ENCODE measurements at places on chromosomes 3 and 15.

DNA sequence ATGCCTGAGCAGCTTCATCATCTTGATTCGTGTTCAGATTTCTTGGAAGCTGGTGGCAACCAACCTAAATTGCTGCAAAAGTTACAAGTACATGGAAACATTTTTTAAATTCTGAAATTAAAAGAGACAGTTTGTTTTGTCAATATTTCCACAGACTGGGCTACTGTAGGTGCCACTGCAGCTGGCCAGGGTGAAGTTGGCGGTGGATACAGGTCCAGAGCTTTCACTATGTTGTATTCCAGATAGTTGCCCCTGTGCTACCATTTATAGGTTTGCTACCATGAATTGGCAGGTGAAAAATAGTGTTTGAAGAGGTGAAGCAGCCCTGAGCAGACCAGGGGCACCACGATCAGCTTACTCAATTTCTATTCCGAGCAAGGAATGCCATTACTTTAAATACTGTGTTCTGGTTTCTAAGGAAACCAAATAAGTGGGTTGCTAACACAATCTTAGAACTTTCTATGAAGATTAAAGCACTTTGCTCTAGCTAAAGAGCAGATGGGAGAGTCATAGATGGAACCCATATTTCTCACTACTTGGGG lies 21.2 kb upstream of the SHC4 start:
- DNase-seq: no peak

DNA sequence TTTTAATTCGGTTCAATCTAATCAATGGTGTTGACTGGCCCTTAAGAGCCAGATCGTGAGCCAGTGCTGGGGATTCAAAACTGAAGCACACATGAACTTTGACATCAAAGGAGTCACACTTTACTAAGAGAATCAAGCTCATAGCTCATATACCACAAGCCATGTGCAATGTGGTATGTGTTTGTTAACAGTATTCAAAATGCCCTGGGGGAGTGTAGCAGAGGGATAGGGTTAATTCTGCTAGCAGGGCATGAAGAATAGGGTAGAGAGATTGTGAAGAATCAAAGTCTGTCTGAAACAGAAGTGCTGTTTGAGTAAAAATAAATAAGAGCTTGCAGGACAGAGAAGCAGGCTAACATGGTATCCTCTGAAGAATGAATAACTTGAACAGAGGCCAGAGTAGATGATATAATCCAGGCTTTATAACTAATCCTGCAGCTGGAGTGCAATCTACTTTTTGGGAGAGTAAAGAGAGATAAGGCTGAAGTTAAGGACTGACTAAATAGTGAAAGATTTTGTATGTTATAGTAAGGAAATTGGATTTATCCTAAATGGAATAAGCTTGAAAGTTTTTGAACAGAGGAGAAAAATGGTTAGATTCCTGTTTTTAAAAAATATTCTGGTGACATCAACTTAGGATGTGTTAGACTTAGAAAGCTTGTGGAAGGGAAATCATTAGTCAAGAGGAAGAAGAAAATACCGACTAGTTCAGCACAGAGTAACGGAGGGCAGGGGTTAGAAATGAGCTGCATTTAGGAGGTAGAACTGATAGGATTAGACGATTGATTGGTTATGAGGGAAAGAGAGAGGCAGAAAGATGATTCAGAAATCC lies 292.0 kb downstream of the NFKBIZ start:
- DNase-seq: no peak

- no peak for DNase-seq
Observed at GRCh38 chr3:377158-377561, 180.6 kb downstream of the CHL1 start.

- DNase-seq: no peak
Observed at GRCh38 chr3:57283334-57283733, 9.2 kb downstream of the ASB14 start.

DNA sequence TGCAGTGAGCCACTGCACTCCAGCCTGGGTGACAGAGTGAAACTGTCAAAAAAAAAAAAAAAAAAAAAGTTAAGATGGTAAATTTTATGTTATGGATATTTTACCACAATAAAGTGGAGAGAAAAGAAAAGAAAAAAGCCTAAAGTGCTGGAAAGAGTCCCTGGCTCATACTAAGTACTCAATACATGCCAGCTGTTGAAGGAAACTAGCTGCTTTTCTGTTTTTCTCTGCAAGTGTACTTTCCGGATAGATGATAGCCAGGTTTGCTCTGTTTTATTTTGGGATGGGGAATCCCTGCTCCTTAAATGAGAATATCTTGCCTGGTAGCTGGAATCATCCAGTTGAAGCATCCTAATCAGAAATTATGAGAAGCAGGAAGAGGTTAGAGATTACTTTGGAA lies 10.9 kb downstream of the EID1 start:
- DNase-seq: no peak

GRCh38 chr3:40096661-40097111 lies 212.8 kb upstream of the EIF1B start:
- no peak for DNase-seq

- DNase-seq: no peak
Observed at GRCh38 chr15:38899300-38899699, 334.7 kb upstream of the RASGRP1 start.

DNA sequence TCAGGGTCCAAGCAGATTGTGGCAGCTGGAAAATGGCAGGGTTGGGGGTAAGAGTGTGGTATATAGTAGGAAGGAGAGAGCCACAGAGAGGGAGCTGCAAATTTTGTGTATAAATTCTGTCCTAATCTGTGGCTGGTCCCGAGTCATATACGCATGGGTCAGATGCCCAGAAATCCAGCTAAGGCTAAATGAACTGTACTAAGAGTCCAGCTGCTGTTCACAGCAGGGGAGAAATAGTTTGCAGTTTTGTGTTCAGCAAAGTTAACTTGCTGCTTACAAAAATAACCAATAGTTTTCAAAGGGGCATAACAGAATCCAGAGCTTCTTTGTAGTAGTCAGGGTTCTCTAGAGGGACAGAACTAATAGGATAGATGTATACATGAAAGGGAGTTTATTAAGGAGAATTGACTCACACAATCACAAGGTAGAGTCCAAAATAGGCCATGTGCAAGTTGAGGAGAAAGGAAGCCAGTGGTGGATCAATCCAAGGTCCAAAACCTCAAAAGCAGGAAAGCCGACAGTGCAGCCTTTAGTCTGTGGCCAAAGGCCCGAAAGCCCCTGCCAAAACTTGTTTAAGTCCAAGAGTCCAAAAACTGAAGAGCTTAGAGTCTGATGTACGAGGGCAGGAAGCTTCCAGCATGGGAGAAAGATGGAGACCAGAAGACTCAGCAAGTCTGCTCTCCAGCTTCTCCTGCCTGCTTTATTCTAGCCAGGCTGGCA lies 146.1 kb upstream of the KBTBD8 start:
- no peak for DNase-seq

GRCh38 chr3:146078031-146078430 lies 83.0 kb downstream of the PLOD2 start:
- no peak for DNase-seq

- no peak for DNase-seq
Observed at GRCh38 chr15:81950841-81951414, 94.9 kb downstream of the MEX3B start.

GRCh38 chr3:9976721-9977709 lies 9.6 kb downstream of the EMC3 start:
- DNase-seq: peak; percentile 97

GRCh38 chr3:71563827-71564226 lies 19.7 kb downstream of the FOXP1 start:
- no peak for DNase-seq

DNA sequence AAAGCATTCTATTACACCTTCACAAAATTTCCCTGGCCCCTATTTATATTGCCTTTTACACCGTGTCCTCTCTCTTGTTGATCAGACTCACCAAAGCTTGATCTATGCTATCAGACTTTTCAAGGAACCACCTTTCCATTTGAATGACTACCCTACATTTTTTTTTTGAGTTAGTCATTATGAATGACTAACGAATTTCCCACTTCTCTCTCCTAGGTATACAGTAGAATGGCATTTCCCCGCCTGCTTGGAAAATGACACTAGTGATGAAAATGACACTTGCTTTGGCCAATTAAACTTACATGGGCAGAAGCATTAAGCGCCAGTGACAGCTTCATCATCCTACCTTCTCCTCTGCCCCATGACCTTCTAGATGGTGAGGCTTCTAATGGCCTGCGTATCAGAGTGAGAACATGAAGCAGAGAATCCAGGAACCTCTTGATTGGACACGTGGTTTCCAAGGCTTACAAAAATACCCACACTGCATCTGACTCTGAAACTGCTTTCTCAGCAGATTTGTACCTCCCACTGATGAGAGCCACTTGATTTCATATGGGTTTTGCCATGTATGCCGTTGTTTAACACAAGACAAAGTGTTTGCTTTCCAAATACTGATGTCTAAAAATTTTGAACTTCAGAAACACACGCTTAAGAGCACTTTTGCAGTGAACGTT lies 370.5 kb downstream of the CTNNB1 start:
- DNase-seq: no peak

DNA sequence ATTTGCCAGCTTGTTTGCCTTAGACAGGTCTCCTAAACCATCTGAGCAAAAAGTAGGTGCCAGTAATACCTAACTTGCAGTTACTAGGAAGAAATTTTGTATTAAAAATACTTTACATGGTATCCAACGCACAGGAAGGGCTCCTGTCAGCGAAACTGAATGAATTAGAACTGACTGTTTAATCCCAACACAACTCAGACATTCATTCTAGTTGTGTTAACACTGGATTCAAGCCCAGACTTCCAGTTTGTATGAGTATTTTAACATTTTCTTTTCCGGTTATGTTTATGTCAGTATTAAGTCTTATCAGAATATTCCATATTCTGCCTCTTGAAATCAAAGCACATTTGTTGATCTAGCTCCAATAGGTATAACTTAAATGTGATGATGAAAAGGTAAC lies 82.0 kb upstream of the SOX2 start:
- no peak for DNase-seq

DNA sequence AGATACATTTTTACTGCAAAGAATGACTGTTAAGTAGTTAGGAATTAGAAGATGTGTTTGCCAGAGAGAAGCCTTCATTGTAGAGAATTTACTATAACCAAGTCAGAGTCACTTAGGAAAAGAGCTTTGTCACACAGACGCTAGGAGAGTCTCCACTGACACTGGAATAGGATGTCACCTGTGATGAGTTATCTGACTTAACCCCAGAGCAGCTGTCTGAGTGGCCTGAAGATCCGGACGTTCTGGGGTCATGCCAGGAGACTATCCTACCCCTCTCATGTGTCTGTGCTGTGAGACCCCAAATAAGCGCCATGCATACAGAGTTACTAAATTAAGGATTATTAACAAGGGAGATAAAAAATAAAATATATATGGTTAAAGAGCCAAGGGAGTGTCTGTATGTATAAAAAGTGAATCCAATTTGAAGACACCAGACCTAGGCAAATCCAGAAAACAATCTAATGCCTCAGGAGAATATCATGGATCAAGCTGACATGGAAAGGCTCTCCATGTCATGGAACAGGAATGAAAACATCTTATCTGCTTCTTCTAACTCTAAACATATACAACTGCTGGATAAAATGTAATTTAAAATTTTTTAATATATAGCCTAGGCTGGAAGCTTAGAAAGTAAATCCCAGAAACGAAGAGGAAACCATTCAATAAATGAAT lies 43.5 kb downstream of the ITGB5 start:
- no peak for DNase-seq

- DNase-seq: no peak
Observed at GRCh38 chr15:74194572-74195559, 7.7 kb downstream of the STRA6 start.

DNA sequence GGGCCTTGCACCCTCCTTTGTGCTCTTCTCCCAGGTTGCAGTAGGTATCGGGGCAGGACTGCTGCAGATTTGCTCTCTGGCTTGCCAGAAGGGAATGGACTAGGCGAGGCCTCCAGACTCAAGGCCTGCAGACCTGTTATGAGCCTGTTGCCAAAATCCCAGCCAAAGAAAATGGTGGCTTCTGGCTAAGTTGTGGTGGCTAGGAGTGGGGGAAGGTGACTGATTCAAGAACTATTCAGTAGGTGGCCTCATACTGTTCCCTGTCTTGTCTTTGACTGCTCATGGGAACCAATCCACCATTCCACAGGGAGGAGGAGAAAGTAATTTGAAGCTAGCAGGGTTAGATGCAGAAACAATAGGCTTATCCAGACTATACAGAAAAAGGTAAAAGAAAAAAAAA lies 380.4 kb upstream of the PROK2 start:
- no peak for DNase-seq

- DNase-seq: no peak
Observed at GRCh38 chr3:160852856-160853255, 96.8 kb downstream of the PPM1L start.

DNA sequence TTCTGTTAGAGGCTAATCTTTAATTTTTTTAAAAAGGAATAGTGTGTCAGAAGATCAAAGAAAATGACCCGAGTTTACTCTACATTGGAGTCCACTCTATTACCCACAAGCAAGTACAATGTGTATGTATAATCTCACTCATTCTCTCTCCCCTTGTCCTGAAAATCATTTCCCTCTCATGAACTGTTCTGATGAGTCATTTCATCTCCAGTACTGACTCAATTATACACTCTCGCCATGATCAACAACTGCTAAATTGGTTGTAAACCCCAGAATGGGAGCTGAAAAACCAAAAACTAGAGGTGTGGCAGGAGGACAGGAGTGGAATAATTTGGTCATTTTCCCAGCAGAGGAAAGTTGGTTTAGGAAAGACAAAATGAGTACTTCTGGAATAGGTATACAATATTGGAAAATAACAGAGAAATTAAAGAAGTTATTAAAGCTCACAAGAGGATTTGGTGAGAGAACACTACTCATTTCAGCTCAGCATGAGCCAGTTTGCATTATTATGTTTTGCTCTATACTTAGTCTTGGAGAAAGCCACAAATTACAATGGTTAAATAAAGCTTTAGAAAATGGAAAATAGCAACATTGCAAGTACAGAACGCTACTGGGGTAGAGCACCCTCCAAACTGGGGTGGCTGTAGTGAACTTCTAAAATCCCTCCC lies 144.3 kb upstream of the PFN2 start:
- DNase-seq: no peak

GRCh38 chr15:91873138-91873536 lies 19.6 kb downstream of the SLCO3A1 start:
- no peak for DNase-seq

GRCh38 chr15:64716452-64716851 lies 58.9 kb downstream of the RBPMS2 start:
- no peak for DNase-seq

- DNase-seq: no peak
Observed at GRCh38 chr3:10647376-10647775, 142.0 kb upstream of the ATP2B2 start.

GRCh38 chr3:189212681-189213080 lies 40.9 kb downstream of the TPRG1 start:
- DNase-seq: no peak

GRCh38 chr3:40083066-40083465 lies 226.4 kb upstream of the EIF1B start:
- no peak for DNase-seq

Measured in GM04504 (cell line).